ENCODE measurements at places on chromosomes 1 and 21. TPM values are rescaled to one million over a fixed set of nuclear protein-coding genes. Genes with fewer than 3 reads are reported as not detected.

GRCh38 chr1:179953974-179954492 is 577 bp upstream of the CEP350 start:
- DNase-seq = no peak

DNA sequence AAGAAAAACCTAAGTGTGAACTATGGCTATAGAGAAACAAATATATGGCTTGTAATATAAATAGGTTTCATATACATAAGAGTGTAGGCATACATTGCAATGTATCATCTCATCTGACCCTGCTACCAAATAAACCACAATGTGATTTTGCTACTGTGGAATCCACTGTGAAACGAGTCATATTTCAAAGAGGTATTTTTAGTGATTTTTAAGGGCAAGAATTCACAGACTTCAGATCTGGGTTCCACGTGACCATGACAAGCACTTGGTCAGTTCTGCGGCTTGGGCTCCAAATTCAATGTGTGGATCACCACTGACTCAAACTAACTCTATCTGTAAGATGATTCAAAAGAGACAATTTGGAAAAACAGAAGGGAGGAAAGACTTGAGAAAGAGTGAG is 147.0 kb upstream of the ERG start:
- no peak for DNase-seq

- DNase-seq = no peak
Observed at GRCh38 chr1:180631194-180631765, 542 bp upstream of the XPR1 start.

DNA sequence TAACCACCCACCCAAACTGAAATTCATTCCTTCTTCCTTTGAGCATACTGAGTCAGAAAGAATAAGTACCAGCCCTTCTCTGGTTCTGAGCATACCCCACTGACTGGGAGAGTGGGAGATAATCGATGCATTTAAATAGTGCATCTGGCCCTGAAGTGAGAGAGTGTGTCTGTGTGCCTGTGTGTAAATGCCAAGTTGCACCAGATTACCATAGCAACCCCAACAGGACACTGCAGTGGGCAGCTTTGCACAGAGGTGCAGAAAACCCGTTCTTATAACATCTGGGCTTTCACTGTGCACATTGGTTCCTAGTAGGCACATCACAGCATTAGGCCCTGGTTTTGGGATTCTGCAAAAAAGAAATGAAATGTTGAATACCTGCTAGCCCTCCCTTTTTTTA is 2.3 kb downstream of the ASTN1 start:
- DNase-seq = no peak

DNA sequence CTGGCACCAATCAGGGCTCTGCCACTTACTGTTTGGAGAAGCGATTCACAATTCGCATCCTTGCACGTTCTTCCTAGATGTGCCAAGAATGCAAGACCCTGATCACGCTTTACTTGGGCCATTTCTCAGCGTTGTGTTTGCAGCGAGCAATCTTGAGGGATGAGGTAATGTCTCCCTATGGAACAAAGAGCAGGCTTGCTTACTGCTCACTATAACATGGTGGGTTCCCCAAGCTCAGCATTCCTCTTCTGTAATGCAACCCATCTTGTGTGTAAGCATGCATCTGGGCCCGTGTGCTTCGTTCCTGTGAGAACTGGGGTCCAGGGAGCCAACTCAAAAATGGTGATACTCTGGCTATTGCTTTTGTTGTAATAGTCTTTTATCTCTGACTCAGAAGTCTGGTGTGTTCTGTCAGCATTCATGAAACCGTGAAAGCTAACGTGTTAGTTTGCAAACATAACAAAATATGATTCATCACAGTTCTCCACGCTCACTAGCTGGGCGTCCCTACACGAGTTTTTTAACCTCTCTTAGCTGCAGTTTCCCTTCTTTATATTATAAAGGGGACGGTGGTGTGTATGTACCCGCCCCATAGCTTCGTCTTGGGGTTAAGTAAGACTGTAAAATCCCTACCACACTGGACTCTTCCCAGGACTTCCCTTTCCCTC is 33.3 kb downstream of the DNTTIP2 start:
- no peak for DNase-seq

GRCh38 chr1:170675865-170676264 is 11.9 kb downstream of the PRRX1 start:
- no peak for DNase-seq

DNA sequence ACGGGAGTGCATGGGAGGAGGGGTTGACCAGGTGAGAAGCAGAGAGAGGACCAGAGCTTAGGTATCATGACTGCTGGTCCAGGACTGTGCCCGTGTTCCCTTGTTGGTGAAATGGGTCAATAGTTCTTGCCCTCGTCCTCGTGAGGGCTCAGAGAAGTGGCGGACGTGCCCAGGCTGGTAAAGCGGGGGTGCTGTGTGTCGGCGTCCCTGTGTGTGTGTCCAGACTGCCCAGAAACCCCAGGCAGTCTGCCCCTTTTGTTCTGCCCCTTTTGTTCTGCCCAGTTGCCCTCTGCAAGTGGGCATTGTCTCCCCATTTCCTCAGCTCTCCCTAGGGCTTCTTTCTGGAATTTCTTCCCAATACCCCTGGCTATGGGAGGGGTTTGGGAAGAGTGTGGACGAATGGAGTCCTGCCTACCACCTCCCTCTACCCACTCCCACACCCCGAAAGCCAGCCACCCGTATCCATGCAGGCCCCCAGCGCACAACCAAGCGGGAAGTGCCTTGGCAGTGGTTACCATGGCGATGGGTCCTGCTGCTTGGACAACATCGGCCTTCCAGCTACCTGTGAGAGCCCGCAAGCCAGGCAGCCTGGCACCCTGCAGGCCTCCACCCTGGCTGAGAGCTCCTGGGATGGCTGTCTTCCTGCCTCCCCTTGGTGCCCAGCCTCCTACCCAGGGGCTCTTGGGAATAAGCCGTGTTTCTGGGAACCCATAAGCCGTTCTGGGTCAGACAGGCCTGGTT is 34.7 kb downstream of the ACOT11 start:
- DNase-seq = no peak

GRCh38 chr1:184559117-184559713 is 172.4 kb downstream of the C1orf21 start:
- DNase-seq = no peak

DNA sequence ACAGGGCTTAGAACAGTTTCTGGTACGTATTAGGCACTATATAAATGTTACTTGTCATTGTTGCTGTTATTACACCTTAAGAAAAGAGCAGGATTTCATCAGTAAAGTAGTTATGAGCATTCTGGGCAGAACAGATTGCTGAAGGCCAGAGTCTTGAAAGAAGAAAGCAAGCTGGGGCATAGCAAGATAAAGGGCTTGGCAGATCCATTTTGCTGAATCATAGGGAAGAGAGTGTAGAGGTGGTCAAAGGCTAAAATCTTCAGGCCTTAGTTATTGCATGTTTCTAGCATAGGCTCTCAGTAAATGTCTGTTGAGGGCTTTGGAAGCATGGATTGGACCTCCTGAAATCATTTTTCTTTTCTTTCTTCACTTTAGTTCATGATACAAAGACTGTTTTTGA is 67.5 kb downstream of the PLA2G4A start:
- no peak for DNase-seq

DNA sequence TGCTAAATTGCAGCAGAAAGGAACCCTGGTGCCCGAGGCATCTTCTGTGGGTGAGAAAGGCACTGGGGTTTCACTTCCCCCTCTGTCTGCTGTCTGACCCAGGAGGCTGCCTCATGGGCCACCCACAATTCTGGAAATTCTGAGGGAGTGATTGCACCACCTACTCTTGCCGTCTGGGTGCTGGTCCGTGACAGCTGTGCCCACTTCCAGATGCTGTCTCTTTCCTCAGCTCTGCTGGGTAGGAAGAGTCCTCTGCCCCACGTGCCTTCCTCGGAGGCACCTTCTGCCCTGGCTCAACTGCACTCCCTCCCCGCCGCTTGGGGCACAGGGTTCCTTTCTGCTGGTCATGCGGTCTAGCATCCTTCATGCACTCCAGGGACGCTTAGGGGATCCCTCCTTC is 96.3 kb downstream of the ARHGEF10L start:
- no peak for DNase-seq

DNA sequence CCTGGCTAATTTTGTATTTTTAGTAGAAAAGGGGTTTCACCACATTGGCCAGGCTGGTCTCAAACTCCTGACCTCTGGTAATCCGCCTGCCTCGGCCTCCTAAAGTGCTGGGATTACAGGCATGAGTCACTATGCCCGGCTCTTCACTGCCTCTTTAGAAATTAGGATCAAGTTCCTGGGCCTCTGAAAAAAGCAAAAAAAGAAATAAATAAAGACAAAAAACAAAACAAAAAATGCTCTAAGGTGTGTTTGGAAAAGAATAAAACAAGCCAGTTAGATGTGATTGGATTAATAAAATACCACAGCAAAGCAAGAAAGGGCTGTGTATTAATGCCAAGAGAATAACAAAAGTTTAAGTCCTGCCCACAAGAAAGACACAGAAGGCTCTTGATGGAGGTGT is 4.2 kb upstream of the ABCB10 start:
- DNase-seq = no peak

- DNase-seq = no peak
Observed at GRCh38 chr1:19462781-19463503, 22.4 kb downstream of the CAPZB start.

GRCh38 chr1:59419361-59420140 is 122.7 kb downstream of the FGGY start:
- no peak for DNase-seq

DNA sequence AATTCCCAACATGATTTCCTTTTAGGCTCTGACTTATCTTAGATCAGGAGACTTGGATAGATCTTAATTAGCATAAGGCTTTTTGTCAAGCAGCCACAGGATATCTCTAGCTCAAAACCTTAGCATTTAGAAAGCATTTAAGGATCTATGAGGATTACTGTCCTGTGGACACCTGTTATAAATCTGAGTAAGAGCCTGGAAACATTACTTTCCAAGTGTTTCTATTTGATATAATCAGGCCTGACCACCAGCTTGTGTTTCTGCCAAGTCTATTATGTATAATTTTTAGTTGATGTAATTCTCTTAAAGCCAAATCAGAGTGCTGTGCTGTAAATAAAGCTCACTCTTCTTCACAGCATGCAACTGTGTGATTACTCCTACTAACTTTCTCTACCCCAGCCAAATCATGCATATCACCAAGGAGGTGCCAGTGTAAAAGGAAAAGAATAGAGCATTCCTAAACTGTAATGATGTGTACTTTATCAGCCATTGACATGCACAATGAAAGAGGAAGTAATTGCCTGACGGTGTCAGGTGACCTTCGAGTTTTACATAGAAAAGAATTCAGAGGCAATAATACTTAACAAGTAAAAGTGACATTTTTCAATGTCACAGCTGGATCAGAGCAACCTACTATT is 309.9 kb upstream of the PRMT6 start:
- DNase-seq = no peak

DNA sequence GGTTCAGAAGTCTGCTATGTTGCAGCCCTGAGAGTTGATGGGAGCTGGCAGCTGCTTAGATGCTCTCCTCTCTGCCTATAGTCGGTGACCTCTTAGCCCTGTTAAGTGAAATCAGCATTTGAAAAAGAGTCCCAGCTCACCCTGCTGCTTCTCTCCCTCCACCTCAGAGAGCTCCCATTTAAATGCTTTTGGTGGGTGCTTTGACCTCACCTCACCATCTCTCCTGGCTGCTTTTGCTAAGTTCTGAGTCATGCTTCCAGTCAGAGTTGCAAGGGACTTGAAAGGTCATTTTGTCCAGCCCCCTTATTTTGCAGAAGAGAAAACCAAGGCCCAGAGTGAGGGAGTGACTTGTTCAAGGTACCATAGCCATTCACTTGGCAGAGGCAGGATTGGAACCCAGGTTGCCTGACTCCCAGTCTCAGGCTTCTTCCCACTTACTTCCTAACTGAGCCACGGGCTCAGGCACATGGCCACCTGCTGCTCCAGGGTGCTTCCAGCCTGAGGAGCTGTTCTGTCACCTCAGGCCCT is 3.3 kb downstream of the MAPKAPK2 start:
- DNase-seq = no peak

- DNase-seq = no peak
Observed at GRCh38 chr1:56953386-56953785, 12.4 kb downstream of the C8B start.

- peak; percentile 89 for DNase-seq
Observed at GRCh38 chr1:175319112-175319911, 126.7 kb upstream of the KIAA0040 start.

DNA sequence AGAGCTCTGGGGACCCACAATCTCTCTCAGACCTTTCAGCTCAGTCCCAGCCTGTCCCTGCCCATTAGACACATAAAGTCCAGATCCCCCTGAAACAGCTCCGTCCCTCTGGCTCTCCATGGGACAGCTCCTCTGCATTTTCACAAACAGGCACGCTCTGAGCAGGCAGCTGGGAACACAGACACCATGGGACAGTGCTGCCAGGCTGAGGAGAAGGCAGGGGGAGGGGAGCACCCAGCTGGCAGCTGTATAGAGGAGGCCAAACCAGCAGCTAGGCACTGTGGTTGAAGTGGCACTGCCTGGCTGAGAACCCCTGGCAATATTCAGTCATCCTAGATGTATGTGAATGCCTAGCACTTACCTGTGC is 2.0 kb downstream of the TMEM63A start:
- no peak for DNase-seq

DNA sequence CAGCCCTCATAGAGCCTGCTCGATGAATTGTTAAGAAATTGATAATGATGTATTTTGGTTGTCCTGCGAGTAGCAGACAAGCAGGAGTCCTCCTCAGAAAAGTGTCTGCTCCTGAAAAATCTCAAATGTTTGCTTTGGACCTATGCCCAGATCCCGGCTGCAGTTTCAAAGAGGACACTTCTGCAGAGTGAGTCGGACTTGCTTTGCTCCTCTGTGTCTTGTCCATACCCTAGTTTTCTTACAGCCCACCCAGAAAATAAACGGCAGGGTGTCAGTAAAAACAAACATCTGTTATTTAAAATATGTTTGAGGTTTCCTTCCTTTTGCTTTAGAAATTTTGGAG is 2.8 kb downstream of the S100A10 start:
- DNase-seq = no peak

DNA sequence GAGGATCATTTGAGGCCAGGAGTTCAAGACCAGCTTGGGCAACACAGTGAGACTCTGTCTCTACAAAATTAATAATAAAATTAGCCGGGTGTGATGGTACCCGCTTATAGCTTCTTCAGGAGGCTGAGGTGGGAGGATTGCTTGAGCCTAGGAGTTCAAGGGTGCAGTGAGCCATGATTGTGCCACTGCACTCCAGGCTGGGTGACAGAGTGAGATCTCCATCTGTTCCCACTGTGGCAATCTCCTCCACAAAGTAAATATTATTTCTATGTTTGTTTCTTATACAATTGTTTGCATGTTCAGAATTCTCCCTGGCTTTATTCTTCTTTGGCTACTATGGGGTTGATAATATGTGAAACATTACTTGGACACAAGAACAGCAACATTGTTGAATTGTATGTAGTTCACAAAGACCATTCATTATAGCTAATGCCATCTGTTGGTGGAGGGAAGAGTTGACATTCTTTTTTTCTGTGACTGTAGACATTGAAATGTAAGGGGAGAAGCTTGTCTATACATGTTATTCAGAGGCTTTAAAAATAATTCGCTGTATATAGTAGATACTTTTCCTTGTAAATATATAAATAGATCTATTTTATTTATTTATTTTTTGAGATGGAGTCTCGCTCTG is 47.8 kb upstream of the SRSF10 start:
- DNase-seq = no peak

GRCh38 chr1:110004583-110004982 is 20.0 kb downstream of the AHCYL1 start:
- DNase-seq = no peak

GRCh38 chr1:11944358-11944931 is 9.9 kb downstream of the PLOD1 start:
- no peak for DNase-seq

CITED4 gene
- 8.7 TPM for total RNA-seq

EPHX1 gene
- total RNA-seq = 39.2 TPM

AMPD1 gene
- total RNA-seq = 0.30 TPM

CR1L gene
- total RNA-seq = not detected

GJC2 gene
- total RNA-seq = 1.6 TPM
